ENCODE measurements at places on chromosomes 5 and 9.
A peak's percentile ranks its signal among the peaks of the same experiment; 100 is the strongest.

- no peak for DNase-seq
Observed at GRCh38 chr9:36319806-36320205, 61.6 kb upstream of the GNE start.

DNA sequence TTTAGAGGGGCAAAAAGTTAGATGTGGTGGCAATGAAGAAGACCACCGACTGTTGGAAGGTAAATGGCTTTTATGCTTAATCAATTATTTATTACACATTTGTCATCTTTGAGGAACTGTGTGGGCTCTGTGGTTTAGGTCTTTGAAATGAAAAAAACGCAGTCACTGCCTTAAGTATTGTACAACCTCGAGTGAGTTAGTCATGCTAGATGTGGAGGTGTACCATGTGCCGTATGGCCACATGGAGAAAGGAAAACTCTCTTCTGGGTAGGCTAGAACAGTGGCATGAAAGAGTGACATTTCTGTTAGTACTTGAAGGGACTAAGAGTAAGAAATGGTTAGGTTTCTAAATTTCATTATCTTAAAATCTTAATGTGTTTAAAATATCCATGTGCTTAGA is 166.1 kb downstream of the HACD4 start:
- no peak for DNase-seq

DNA sequence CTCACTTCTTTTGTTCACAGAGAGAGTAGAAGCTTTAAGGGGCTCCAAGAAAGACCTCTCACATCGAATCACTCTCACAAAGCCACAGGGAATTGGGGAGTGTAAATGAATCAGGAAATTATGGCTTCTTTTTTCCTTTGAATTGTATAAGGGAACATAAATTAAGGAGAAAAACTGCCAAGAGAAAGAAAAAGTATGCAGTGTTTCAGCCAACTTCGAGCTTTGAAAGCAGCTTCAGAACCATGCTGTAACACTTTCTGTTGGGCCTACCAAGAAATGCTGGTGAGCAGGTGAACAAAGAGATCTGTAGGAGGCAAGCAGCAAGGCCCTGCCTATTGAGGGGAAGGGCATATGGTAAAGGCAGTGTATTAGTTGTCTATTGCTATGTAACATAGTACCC is 33.4 kb upstream of the CTNNA1 start:
- DNase-seq = no peak

- no peak for DNase-seq
Observed at GRCh38 chr5:26881901-26882300, 156.5 kb downstream of the CDH9 start.

GRCh38 chr9:134867917-134868750 is 12.5 kb upstream of the FCN2 start:
- DNase-seq = no peak

GRCh38 chr5:54881286-54882005 is 103.9 kb downstream of the ESM1 start:
- peak; percentile 15 for DNase-seq

DNA sequence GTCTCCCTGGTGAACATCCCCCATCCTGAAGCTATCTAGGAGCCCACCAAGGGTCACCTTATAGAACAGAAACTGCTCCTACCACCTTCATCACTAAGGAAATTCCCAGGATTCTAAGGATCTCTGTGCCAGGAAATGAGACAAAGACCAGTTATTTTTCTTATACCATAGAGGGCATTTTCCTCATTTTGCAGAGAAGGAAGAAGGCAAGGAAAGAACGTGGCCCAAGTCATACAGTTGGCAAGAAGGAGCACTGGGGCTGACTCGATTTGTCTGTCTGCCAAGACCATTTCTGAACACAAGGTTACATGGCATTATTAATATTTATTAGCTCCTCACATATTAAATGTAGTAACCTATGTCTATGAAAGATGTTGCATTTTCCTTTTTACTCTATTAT is 49.6 kb upstream of the TNFSF15 start:
- DNase-seq = no peak

GRCh38 chr5:172946146-172946545 is 13.1 kb upstream of the RPL26L1 start:
- no peak for DNase-seq

DNA sequence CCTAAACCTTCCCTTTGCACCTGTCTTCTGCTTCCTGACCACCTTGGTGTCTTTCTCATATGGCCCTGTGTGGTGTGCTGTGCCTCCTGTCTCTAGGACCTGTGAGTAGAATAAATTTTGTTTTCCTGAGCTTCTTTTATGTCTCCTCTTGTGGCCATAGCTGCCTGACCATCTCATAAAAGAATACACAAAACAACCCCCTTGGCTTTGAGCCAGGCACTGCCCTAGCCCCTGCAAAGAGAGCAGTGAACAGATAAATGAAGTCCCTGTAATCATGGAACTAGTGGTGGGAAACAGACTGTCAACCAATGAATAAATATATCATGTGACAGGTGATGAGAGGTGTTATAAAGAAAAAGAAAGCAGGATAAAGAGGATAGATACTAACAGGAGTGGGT is 485.1 kb downstream of the CSNK1G3 start:
- no peak for DNase-seq

DNA sequence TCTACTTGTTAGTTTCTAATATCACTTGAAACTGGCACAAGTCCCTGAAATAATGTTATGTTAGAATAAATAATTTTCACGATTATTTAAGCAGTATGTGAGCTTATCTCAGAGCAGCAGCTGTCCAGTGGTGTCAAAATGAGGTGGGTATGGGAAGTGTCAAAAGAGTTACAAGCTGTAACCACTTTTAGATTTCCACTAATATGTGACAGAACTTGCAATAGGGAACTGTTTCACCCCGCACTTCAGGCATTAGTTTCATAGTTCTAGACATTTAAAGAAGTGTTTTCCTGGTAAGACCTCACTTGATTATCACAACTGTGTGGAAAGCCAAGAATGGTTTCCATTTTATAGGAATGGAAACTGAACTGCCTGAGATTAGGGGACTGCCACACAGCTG is 2.9 kb upstream of the ISCA1 start:
- DNase-seq = no peak
